ENCODE measurements at places on chromosomes 6 and 20.

GRCh38 chr6:148883270-148883669 is 136.4 kb downstream of the UST start:
- no peak for DNase-seq

DNA sequence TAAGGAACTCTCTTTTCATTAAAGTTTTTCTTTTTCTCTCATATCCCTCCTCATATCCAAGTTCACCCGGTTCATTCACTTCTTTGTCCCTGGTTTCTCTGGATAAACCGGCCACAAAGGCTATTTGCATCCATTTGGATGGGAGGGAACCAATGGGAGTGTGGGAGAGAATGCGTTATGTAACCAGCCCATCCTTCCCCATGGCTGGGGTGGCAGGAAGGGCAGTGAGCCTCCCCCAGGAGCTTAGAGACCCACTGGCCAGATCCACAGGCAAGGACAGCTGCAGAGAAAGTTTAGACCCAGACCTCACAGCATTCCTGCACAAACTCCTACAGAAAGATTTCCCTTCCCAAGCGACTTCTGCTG is 10.7 kb downstream of the CASS4 start:
- DNase-seq: no peak

GRCh38 chr6:139521338-139521737 is 146.9 kb upstream of the CITED2 start:
- no peak for DNase-seq

GRCh38 chr20:35328689-35329088 is 36.5 kb upstream of the FAM83C start:
- no peak for DNase-seq

GRCh38 chr6:117601811-117602150 is 530 bp downstream of the GOPC start:
- DNase-seq: no peak

GRCh38 chr6:109050012-109050411 is 44.6 kb downstream of the SESN1 start:
- DNase-seq: no peak

DNA sequence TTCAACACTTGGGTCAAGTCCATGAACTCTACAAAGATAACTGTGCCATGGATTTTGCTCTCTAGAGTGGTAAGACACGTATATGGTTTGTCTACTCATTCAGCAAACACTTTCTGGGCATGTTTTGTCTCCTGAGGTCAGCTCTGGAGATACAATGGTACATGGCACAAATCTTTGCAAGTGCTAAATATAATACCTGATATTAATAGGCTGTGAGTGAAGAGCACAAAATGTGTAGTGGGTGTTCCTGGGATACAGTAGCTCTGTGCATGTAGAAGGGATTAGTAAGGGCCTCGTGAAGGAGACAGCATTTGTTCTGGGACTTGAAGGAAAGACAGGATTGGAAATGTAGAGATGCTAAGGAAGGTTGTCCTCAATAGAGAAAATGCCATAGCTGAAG is 360.9 kb downstream of the BCKDHB start:
- DNase-seq: no peak

DNA sequence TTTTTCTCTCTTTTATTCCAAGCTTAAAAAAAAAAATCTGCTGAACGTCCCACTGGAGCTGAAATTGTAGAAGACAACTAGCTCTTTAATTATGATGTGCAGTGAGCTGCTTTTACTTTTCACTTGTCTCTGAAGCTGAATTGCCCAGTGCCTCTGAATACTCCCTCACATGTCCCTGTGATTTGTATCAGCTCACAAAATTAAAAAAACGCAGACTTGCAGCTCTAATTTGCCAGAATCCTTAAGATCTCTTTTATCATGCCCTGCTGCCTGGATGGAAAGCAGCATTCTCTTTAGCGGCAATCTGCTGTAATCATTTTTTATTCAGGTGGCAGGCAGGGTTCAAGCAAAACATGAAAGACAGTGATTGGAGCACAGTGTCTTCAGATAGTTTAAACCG is 443.8 kb upstream of the SPTLC3 start:
- DNase-seq: no peak

DNA sequence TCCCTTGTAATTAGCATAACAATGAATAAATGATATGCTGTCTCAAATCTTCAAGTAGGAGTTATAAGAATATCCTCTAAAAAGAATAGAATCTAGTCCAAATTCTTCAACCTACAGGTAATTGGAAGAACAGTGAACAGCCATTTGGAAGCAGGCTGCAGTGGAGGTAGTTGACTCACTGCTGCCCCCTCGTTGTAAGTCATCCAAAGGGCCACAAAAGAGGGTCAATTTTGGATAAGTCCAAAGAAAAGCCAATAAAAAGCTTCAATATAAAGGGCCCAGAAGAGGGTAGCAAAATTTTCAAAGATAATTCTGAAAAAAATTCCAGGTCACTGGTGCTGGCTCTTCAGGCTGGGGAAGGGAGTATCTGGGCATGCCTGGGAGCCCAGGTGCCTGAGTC is 60.8 kb upstream of the SSTR4 start:
- DNase-seq: no peak

DNA sequence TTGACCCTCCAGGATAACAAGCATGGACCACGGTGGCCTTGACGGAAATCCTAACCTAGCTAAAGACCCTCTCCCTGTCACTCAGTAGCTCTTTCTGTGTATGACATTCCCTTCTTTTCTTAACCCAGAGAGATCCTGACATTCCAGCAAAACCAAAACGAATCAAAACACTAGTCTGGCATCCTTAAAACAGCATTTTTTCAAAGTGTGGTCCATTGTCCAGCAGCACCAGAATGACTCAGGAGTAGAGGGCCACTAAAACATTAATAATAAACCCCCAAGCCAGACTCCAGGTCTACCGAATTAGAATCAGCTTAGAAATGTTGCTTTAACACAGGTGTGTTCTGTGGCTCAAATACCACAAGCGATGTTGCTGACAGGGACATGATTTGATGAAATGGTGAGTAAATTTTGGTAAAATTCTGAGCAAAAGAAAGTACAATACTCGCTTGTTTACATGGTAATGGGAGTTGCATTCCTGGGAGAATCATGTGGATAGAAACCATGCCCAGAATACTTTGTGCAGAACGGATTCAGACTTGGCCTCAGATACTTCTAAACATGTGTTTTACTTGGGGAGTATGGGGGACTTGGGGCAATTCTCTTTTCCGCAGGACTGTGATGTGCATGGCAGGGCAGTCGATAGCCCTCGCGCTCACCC is 174.2 kb upstream of the KCNG1 start:
- DNase-seq: no peak

GRCh38 chr20:49233226-49233625 is 14.0 kb downstream of the DDX27 start:
- no peak for DNase-seq

DNA sequence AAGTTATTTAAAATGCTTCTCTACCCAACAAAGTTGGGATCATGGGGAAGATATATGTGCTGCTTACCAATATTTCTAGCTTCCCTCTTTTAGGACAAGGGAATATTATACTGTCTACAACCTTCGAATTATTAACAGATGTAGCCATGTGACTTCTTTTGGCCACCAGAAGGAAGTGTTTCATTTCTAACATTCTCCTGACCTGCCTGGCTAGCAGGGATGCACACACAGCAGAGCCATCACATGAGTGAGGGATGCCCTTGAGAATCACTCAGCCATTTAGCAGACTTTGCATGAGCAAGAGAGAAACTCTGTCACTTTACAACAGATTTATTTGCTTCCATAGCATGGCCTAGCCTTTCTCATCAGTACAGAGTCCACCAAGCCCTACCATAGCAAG is 230.7 kb upstream of the MARCKS start:
- DNase-seq: no peak

- DNase-seq: no peak
Observed at GRCh38 chr6:112037783-112038216, 16.1 kb upstream of the CCN6 start.

DNA sequence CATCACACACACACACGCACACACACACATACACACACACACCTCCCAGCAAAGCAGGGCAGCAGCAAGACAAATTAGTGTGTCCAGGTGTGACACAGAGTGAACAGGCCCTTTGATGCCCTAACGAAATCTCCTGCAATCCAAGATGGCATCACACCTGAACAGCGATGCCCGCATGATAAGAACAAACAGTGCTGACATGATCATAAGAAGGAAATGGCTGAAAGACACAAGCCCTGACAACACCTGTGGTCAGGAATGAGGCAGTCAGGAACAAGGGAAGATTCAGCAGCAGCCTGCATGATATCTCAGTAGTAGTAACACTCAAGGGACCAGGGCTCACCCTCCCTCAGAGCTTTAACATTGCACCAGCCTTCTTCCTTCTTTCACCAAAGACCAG is 156.9 kb downstream of the FAXC start:
- no peak for DNase-seq

DNA sequence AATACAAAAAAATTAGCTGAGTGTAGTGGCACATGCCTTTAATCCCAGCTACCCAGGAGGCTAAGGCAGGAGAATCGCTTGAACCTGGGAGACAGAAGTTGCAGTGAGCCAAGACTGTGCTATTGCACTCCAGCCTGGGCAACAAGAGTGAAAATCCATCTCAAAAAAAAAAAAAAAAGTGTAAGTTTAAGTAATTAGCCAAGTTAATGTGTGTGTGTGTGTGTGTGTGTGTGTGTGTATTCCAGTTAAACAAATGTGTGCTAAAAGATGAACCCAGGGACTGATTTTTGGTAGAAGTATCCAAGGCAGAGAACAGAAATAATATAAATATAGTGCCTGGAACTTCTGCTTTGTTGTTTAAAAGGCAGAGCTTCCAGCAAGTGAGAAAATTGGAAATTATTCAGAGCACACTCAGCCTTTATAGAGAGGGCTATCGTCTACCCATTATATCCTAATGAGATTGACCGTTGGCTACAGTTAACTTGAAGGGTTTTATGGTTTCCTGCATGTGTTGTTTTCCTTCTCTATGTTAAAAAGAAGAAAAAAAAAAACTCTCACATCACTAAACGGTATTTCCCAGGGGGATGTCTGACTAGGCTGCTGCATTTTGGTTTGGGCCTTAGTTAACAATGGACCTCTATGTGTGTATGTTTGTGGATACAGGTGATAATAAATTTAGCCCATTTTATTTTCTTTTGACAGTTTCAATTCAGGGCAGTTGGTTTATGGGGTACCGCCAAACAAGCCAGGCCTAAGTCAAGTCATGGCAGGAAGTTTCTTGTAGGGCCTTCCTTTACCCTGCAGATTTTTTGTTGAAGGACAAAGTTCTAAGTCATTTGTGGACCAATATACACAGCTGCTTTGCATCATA is 9.8 kb downstream of the SOX4 start:
- DNase-seq: no peak

DNA sequence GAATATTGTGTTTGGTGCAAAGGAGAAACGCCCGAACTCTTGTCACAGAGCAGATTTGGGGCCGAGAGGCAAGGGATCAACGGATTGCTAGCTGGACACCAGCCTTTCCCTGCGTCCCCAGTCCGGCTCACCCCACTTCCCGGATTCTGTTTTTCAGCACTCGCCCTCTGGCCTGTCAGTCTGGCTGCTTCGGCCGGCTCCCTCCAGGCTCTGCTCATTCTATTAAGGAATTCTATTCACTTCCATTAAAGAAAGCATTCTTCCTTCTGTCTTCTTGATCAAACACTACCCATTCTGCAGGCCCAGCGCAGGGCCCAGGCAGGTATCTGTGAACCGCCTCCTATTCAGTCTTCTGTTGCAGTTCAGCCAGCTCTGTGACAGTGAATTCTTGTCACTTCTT is 91.7 kb downstream of the RNF182 start:
- DNase-seq: no peak

DNA sequence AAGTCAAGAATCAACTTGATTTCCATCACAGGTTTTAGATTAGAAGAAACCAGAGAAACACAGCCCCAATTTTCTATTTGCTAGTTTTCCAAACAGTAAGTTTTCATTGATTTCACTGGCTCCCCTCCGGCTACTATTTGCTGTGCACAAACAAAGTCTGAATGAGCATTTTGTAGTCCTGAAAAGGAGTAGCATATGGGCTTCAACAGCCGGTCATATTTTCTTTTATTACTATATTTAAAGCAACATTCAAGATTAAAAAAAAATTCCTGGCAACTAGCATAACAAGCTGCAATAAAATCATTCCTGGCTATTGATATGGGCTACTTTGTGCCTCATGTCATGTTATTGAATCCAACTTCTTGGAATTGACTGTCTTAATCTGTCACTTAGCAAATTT is 48.3 kb downstream of the CARMIL1 start:
- DNase-seq: no peak

GRCh38 chr6:50610562-50610961 is 102.8 kb upstream of the TFAP2D start:
- no peak for DNase-seq

- DNase-seq: no peak
Observed at GRCh38 chr6:20877008-20877937, 343.0 kb downstream of the CDKAL1 start.

- DNase-seq: no peak
Observed at GRCh38 chr6:100338090-100338489, 126.6 kb downstream of the SIM1 start.

- DNase-seq: no peak
Observed at GRCh38 chr6:20879526-20879925, 345.3 kb downstream of the CDKAL1 start.

DNA sequence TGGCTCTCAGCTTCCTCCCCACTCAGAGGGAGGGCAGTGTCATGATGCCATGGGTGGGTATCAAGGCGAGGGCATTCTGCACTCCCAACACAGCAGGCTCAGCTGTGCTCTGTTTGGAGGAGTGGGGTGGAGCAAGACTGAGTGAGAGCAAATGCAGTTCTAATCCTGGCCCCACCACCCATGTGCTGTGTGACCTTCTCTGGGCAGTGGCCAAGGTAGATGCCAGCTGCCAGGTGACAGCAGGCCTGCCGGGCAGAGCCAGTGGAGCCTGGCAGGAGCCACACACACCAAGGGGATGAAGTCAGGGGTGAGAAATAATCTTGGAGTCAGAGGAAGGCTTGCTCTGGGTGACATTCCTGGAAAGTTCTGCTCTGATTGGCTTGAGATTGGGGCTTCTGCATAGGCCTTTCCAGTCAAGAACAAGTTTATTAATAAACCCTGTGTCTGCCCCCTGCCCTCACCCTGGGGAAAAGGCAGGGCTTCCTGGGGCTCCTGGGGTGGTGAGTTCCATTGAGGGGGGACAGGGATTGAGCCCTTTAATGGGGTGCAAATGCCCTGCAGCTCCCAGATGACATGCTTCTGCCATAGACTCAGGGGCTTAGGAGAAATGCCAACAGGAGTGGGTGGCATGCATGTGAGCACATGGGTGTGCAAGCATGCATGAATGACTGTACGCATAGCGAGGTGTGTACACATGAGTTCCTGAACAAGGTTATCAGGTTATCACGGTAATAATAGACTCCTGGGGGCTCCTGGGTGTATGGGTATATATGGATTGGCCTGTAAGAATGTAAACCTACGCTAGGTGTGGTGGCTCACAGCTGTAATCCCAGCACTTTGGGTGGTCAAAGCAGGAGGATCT is 134.2 kb downstream of the MRPL14 start:
- no peak for DNase-seq

All from NCI-H2171 (cell line).